ENCODE measurements at places on chromosomes 3 and 15.

- DNase-seq: no peak
These were observed 59.9 kb upstream of the LIMD1 start for GRCh38 chr3:45534632-45535031.

DNA sequence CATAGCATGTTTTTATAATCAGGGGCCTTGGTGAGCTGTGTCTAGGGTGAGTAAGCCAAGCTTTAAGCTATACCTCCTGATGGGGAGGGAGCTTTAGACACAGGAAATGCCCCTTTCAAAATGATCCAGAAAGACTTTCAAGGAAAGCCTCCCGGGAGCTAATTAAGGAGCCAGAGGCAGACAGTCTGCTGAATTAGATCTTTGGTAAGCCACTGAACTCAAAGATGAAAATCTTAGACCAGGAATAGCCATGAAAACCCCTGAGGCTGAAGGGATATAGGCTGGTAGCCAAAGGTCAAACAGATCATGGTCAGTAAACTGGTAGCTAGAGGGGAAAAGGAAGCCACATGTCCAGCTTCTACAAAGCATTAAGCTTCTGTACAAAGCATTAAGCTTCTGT lies 42.7 kb upstream of the GAP43 start:
- no peak for DNase-seq

DNA sequence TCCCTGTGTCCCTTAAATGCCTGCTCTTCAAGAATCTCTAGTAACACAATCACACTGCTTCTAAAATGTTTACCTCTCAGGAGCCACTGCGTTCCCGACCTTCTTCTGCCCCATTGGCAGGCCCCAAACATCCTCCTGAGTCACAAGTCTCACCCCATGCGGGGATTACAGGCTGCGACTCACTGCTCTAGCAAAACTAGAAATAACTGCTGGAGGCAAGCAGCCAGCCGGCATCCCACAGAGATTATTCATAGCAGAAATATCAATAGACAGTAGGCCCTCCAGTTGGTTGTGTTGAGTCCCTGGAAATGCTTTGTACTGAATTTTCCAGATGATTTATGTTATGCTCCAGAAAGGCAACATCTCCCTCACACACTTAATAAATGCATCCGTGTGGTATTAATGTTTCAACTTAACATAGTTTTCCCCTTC lies 64.8 kb downstream of the RFTN1 start:
- peak; percentile 20 for DNase-seq

GRCh38 chr3:57706462-57706861 lies 13.6 kb upstream of the DENND6A start:
- DNase-seq: no peak

GRCh38 chr3:155047672-155048071 lies 32.4 kb upstream of the MME start:
- no peak for DNase-seq
